ENCODE measurements at places on chromosomes 5 and 9.

GRCh38 chr9:1982074-1982473, 33.1 kb upstream of the SMARCA2 start:
- DNase-seq: no peak

- no peak for DNase-seq
Measured at GRCh38 chr5:138138949-138139780, at the start of gene NME5. TSS of gene NME5 (minus strand) at chr5:138139428. CDS start at chr5:138138780, 648 bp downstream.

- no peak for DNase-seq
Measured at GRCh38 chr9:131521203-131521602, 9.9 kb downstream of the UCK1 start.

GRCh38 chr9:79284081-79284480, 287.7 kb upstream of the TLE4 start:
- no peak for DNase-seq

DNA sequence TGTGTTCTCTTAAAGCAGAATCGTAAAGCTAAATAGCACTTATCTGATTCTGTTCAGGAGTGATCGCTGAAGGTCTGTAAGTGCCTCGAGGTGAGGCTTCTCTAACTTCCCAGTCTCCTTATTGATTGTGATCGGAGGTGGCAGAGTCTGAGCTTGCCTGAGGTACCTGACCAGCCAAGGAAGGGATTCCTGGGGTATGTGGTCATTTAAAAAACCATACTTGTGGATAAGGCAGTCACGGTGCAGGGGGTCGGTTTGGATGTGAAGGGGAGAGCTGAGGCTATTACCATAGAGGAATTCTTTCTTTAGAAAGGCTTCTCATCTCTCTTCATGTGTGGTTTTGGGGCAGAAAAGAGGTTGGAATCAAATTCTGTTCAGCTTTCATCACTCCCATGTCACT, 193.7 kb downstream of the TLE4 start:
- DNase-seq: no peak

GRCh38 chr9:129230302-129230701, 52.2 kb upstream of the IER5L start:
- DNase-seq: no peak

DNA sequence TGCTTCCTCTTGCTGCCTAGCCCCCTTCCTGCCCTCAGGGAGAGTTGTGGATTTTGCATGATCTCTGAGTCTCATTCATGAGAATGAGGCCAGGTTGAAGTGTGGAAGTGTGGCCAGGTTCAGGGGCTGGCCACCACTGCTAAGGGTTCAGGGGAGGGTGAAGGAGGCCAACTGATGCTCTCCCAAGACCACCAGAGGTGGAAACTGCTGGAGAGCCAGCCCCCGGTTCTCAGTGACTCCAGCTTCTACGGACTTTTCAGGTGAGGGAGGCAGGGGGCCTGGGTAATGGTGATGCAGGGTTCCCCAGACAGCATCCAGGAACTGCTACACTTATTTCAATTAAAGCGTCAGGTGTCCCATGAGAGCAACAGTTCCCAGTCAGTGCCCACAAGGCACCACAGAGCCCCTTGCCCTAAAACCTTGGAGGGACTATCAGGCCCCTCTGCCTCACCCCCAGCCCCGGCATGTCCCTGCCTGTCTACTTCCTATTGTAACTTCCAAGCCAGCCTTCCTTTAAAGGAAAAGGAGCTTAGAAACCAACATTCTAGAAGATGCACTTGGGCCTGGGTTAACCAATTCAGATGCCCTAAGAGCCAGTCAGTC, 50.1 kb downstream of the AMBP start:
- no peak for DNase-seq

DNA sequence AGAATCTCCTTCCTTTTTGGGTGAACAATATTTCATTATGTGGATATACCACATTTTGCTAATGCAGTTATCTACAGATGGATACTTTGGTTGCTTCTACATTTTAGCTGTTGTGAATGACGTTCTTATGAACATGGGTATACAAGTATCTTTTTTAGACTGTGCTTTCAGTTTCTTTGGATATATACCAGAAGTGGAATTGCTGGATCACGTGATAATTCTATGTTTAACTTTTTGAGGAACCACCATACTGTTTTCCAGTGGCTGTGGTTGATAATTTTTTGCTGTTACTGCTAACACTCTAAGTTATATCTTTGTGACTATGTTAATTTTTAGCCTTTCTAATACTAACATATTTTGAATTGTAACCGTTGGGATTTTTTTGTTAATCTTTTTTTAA, 12.5 kb downstream of the WDR70 start:
- DNase-seq: no peak

DNA sequence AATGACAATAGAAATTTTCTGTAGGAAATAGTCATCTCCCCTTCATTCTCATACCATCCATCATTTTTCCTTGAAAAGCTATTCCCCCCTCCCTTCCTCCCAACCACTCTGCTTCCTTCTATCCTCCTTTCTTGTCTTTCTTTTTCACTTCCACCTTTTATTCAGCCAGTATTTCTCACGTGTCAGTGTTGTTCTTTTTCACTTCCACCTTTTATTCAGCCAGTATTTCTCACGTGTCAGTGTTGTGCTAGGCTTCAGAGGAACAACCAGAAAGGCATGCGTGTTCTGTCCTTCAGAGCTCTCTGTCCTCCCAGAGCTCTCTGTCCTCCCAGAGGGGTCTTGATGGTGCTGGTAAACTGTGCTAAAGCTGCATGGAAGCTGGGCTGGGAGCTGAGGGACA, 419.6 kb downstream of the GADD45G start:
- DNase-seq: no peak

DNA sequence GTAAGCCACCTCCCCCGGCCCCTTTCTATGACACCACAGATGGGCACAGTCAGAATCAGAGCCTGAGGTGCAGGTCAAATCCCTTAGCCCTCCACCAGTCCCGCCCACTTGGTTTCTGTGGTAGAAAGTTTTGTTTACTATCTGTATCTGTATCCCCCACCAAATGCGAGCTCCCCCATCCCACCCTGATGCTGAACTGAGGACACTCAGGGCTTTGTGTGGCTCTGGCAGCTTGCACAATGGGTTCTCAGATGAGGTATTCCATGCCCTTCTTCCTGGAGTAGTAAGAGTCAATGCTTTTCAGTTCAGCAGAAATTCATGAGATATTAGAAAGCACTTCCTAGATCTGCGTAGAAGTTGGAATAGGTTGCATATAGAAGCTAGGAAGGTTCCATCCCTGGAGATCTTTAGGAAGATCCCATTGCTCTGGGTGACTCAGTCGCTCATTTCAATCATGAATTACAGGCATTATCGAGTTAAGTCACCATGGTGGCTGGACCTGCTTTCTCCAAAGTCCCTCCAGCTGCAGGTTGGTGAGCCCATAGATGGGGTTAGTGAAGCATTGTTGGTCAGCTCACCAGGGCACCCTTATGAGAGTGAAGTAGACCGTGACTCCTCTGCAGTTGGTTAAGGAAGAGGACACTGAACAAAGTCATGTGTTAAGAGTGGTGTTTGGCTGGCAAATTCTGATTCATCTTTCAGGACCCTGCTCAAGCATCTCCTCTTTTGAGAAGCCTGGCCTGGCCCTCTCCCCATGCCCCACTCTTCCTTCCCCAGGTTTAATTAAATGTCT, 10.6 kb upstream of the KCNIP1 start:
- DNase-seq: no peak

- DNase-seq: no peak
Measured at GRCh38 chr5:50463047-50463446, 22.0 kb upstream of the EMB start.

- DNase-seq: no peak
Measured at GRCh38 chr5:53368966-53369605, 111.3 kb upstream of the FST start.

DNA sequence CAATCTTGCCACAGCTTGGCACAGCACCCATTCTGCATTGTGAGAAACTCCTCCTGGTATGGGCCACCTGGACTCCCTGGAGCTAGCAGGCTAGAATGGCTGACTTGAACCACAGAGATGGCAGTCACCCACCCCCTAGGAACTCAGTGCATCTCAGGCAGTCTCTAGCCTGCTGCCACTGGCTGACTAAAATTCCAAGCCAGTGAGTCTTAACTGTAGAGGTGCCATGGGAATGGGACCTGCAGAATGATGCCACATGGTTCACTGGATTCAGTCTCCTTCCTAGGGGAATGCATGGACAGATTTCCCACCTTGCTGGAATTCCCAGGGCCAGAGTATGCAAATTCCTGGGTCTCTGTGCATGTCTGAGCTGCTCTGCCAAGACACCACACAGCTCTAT, 382.9 kb downstream of the MAN2A1 start:
- no peak for DNase-seq

GRCh38 chr9:74609671-74610405, 112.7 kb downstream of the RORB start:
- no peak for DNase-seq

DNA sequence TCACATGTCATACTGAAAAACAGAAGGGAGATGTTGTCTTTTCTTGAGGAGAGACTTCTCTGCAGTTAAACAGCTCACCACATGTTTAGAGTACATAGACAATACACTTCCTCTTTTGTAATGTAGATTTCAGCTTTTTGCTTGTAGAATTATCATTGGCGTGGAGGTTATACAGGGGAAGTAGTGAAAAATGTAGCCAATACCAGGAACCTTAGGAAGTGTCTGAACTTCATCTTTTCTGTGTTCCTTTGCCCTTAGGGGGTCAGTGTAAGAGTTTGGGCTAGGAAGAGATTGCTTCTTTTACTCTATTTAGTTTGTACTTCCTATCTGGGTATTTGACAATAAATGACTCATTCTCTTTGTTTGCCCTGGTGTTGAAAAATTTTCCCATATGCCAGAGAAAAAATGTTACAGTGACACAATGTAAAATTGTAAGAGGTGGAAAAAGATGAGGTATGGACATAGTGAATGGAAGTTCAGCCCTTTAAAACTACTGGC, 21.0 kb upstream of the CDKN2B start:
- no peak for DNase-seq

DNA sequence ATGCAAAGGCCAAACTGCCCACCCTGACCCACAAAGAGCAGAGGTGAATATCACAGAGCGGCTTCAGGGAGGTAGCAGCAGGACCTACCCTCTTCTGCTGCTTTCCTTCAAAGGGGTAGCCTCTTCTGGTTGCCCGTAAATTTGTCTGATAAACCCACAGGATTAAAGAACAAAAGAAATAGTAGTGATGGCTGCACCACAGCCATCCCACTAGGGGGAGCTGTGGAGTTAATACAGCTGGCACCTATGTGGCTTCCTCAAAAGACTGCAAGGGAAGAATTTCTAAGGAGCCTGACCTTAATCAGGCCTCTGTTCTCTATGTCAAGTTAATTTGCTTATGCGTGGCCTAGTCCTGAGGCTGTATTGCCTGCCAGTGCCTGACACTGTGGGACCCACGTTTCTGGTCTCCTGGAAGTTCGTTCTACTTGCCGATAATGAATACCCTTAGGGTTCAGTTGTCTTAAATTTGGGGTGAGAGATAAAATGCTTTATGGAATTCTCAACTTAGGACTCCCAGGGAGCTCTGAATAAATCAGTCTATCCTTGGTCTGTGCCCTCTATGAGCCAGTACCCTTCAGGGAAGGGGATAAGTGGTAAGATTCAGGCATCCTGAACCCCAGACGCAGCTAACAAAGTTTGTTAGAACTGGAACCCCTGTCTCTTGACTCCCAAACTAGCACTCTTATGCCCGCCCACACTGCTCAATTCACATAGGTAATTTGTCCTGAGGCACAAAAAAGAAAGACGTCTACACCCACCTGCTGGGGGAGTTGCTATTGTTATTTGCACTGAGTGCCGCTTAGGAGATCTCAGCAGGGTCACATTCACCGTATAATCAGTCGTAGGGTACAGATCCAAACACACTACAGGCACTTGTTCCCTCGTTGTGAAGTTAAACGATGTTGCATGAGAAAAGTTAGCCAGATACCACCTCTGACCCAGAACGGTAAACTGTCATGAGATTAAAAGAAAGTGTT, 77.1 kb downstream of the SUSD1 start:
- peak; percentile 70 for DNase-seq

- DNase-seq: no peak
Measured at GRCh38 chr9:137244486-137245449, 3.7 kb downstream of the TUBB4B start.

DNA sequence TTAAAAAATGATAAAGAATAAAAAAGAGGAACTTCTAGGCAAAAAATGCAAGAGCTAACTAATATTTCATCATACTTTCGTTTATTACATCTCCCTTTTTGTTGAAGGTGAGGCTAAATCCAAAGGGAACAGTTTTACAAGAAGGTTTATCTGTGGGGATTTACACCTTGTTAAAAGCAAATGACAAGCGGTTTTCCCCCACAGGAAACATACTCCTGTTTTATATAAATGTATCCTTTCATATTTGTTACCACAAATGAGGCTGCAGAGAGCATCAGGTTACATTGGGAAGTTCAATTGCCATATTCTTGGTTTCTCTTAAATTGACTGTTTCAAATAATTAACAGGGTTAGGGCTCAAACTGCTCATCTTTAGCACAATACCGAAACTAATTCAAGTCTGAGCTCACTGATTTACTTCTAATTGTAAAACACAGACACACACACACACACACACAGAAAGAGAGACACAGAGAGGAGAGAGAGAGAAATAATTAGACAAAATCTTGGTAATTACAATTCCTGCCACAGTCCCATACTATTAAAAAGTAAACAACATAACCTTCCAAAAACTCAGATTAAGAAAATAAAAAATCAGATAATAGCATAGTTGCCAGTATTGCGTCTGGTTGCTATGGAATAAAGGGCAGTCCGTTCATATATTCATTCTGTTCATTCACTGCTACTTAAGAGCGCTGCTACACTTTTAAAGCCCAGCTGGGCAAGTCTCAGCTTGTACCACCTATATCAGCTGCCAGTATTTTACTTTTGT, 17.1 kb downstream of the RFX3 start:
- DNase-seq: no peak

DNA sequence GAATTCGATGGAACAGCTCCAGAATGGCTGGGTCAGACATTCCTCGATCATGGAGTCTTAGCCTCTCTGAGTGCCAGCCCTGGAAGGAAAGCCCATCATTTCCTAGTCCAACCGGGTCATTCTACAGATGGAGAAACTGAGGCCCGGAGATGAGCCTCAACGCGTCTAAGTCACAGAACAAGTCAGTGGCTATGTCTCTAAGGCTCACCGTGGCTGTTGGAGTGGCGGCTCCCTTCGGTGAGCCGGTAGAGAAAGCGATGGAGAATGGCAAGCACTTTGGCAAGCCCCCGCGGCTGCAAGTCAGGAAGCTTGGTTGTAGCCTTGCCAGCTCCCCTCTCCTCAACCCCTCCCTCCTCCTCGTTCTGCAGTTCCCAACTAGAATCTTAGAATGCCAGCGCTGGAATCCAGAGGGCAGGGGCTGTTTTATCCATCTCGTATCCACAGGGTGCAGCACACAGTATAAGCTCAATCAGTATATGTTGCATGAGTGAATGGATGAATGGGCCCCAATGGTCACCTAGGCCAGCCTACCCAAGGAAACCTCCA, 438 bp upstream of the ARSI start:
- DNase-seq: no peak
